Colonic mucosa (tissue), 4 donors: ENCODE measurements at places on chromosomes 12 and 14. TPM values are rescaled to one million over a fixed set of nuclear protein-coding genes. Genes with fewer than 3 reads are reported as not detected.

Gene C12orf50
- total RNA-seq: 0.05 TPM

DNA sequence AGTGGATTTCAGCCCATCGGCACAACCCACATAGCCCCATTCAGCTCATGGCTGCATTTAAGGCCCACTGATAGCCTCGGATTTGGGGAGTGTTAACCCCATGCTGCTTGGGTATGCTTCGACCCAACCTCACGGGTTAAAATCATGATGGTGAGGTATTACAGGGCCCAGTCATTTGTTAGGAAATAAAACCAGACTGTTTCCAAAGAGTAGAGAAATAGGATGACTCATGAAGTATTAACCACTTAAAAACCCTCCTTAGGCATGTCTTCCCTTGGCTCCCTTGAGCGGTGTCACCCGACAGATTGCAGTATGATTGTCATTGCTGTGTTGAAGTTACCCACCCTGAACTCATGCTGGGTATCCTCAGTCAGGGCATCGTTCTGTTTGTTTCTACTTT, 289.1 kb downstream of the CACNA1C start:
- no peaks in the 10 kb centered on the region for H3K36me3 ChIP-seq
- no peaks in the 10 kb centered on the region for H3K27me3 ChIP-seq
- no peak overlapping the region for H3K4me3 ChIP-seq
- H3K4me1 ChIP-seq: no peaks in the 10 kb centered on the region
- no peak for DNase-seq
- no peak overlapping the region for H3K27ac ChIP-seq

Gene ACADS
- total RNA-seq: 202 TPM

Gene ADAMTS20
- total RNA-seq: not detected

- DNase-seq: no peak
- no peaks in the 10 kb centered on the region for H3K36me3 ChIP-seq
- no peaks in the 10 kb centered on the region for H3K4me1 ChIP-seq
- H3K27me3 ChIP-seq: no peaks in the 10 kb centered on the region
These were observed 84.0 kb downstream of the PELI2 start for GRCh38 chr14:56202256-56202655.

DNA sequence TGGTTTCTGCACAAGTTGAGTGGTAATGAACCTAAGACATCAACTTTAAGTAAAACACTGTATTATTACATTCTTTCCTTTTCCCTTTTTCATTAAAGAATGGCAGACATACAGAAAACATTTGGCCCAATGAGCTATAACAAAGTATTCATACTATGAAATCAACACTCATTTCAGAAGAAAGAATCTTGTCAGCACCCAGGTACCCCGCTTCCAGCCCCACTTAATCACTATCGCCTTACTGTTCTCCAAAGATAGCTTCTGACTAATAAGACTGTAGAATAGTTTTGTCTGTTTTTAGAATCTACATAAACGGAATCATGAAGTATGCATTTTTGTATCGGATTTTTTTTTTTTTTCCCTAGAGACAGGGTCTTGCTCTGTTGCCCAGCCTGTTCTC, 9.5 kb downstream of the CNTN1 start:
- H3K27me3 ChIP-seq: no peaks in the 10 kb centered on the region
- H3K27ac ChIP-seq: no peak overlapping the region
- no peak for DNase-seq
- H3K4me1 ChIP-seq: no peaks in the 10 kb centered on the region

Gene MANSC4
- total RNA-seq: not detected

DNA sequence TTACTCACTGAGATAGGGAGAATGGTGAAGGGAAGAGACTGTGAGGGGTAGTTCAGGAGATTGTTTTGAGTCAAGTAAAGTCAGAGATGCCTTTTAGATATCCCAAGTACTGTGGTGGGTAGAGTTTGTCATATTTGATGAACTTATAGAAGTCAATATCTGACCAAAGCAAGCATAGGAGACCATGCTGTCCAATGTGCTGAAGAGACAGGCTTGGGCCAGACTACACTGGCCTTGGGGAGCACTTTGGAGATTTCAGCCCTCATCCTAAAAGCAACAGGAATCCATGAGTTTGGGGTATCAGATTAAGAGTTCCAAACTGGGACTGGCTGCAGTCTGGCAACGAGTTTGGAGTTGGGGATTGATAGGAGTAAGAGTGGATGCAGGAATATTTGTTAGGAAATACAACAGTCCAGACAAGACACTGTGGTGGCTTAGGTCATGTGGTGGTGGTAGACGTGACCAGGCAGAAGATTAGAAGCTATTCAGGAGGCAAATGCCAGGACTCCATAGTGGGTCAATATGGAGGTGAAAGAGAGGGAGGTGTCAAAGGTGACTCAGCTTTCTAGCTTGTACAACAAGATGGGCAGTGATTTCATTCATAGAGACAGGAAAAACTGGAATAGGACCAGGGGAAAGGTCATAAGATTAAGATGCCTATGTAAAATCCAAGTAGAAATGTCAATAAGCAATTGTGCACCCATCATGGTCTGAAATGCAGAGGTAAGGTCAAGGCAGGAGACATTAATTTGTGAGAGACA, 81.9 kb downstream of the FAR2 start:
- no peaks in the 10 kb centered on the region for H3K4me1 ChIP-seq
- H3K36me3 ChIP-seq: no peaks in the 10 kb centered on the region
- no peaks in the 10 kb centered on the region for H3K27me3 ChIP-seq
- DNase-seq: no peak
- H3K27ac ChIP-seq: no peak overlapping the region

DNA sequence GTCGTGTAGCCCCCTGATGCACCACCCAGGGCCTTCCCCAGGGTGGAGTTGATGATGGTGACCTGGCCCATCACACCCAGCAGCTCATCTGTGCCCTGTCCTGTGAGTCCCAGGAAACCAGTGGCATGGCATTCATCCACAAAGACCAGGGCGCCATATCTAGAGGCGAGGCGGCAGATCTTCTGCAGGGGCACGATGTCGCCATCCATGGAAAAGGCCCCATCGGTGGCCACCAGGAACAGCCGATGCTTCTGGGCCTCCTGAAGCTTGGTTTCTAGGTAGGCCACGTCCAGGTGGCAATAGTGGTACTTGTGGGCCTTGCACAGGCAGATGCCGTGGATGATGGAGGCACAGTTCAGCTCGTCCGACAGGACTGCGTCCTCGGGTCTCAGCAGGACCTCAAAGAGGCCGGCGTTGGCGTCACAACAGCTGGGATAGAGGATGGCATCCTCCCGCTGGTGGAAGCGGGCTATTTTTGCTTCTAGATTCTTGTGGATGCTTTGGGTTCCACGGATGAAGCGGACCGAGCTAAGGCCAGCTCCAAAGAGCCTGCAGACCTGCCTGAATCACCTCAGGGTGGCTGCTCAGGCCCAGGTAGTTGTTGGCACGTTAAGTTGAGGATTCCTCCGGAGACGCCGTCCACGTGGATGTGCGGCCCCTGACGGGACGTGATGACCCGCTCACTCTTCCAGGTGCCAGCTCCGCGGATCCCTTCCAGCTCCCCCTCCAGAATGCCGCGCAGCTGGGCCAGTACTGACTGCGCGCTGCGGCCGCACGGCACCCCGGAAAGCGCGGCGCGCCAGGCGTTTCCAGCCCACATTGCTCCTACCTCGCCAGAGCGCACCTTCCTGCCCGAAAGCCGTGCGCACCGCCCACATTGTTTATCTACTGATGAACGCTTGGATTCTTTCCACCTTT, 47.0 kb downstream of the WDR89 start:
- no peak for DNase-seq
- H3K4me3 ChIP-seq: no peak overlapping the region
- no peaks in the 10 kb centered on the region for H3K27me3 ChIP-seq
- no peaks in the 10 kb centered on the region for H3K4me1 ChIP-seq
- no peak overlapping the region for H3K27ac ChIP-seq

DNA sequence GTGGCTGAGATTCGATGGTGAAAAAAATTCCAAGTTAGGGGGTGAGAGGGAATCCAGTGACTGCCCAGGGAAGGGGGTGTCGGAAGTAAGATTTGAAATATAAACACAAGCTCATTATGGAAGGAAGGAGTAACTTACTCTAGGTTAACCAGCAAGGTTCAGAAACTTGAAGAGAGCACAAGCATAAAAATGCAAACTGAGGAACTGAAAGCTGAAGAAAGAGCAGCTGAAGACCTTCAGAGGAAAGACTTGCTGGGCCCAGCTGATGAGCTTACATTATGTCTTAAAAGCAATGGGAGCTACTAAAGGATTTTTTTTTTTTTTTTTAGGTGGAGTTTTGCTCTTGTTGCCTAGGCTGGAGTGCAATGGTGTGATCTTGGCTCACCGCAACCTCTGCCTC, 189.7 kb upstream of the GRIN2B start:
- H3K27ac ChIP-seq: no peak overlapping the region
- H3K27me3 ChIP-seq: no peaks in the 10 kb centered on the region
- H3K4me1 ChIP-seq: no peaks in the 10 kb centered on the region
- H3K4me3 ChIP-seq: no peak overlapping the region

DNA sequence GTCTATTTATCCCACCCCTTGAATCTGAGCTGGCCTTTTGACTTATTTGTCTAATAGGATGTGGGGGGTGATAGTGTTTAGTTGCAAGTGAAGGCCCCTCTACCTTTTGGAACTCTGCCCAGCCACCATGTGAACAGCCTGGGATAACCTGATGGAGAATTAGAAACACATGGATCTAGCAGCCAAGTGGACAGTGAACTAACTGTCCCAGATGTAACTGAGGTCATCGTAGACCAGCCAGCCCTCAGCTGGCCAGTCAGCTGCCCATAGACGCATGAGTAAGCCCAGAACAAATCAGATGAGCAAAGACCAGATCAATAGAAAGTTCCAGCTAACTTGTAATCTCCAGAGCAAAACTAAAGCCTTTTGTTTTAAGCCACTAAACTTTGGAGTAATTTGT, 19.0 kb downstream of the KLRB1 start:
- no peaks in the 10 kb centered on the region for H3K36me3 ChIP-seq
- H3K4me1 ChIP-seq: no peaks in the 10 kb centered on the region
- H3K27ac ChIP-seq: no peak overlapping the region
- no peaks in the 10 kb centered on the region for H3K27me3 ChIP-seq
- no peak overlapping the region for H3K4me3 ChIP-seq

GRCh38 chr12:31227401-31227981, 98.5 kb downstream of the SINHCAF start:
- H3K4me3 ChIP-seq: no peak overlapping the region
- DNase-seq: no peak
- no peak overlapping the region for H3K27ac ChIP-seq
- H3K4me1 ChIP-seq: no peaks in the 10 kb centered on the region

Gene VWF
- 20.9 TPM for total RNA-seq

Gene RASAL1
- total RNA-seq: 10.2 TPM

Gene NTN4
- 16.8 TPM for total RNA-seq

Gene HOXC6
- 0.15 TPM for total RNA-seq

DNA sequence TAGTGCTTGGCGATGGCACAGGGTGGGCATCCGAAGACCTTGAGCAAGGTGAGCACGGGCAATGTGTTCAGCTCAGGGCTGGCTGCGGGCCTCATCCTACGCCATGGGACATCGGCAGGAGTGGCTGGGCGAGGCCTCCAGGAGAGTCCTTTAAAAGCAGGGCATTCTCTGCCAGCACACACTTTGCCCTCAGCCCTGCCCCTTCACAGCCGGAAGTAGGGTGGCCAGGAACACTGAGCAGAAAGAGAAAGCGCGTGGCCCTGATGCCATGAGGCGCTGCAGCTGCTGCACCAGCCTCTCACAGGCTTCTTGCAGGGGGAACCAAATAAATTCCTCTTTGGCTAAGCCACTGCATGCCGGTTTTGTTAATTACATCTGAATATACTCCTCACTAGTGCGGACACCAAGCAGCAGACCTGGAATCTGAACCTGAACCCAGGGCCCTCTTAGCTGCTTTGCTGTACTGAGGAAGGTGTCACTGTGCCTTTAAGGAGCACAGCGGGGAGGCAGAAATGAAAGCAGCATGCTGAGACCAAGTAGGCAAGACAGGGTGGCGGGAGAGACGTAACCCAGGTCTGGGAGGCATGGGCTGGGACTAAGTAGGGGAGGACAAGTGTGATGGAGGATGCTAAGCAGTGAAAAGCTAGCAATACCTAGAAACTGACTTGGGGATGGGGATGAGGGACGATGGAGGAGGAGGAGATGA, 155.2 kb downstream of the TTC7B start:
- H3K4me3 ChIP-seq: no peak overlapping the region
- H3K4me1 ChIP-seq: peaks cover 4% of the 10 kb centered on the region
- no peaks in the 10 kb centered on the region for H3K36me3 ChIP-seq
- no peaks in the 10 kb centered on the region for H3K27me3 ChIP-seq

DNA sequence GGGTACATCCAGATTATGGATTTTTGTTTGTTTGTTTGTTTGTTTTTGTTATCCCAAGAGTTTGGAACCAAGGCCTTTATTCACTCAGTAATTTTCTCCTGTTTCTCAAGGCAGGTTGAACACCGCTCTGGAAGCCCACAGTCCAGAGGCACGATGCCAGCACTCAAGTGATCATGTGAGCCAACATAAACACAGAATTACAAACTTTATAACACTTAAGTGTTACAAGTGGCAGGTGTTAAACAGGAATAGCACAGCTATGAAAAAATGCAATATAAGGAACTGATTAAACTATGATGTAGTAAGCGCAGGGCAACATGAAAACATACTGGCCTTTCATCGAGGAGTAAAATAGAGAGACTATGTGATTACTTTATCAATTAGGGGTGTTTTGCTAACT, 1885.8 kb upstream of the SEL1L start:
- no peak overlapping the region for H3K27ac ChIP-seq
- no peaks in the 10 kb centered on the region for H3K27me3 ChIP-seq
- no peak for DNase-seq

- peaks cover 9% of the 10 kb centered on the region for H3K4me1 ChIP-seq
- no peaks in the 10 kb centered on the region for H3K36me3 ChIP-seq
- peak; percentile 53 for DNase-seq
These were observed 745 bp downstream of the CAND1 start for GRCh38 chr12:67269633-67270573.

Gene CLEC2A
- total RNA-seq: not detected

DNA sequence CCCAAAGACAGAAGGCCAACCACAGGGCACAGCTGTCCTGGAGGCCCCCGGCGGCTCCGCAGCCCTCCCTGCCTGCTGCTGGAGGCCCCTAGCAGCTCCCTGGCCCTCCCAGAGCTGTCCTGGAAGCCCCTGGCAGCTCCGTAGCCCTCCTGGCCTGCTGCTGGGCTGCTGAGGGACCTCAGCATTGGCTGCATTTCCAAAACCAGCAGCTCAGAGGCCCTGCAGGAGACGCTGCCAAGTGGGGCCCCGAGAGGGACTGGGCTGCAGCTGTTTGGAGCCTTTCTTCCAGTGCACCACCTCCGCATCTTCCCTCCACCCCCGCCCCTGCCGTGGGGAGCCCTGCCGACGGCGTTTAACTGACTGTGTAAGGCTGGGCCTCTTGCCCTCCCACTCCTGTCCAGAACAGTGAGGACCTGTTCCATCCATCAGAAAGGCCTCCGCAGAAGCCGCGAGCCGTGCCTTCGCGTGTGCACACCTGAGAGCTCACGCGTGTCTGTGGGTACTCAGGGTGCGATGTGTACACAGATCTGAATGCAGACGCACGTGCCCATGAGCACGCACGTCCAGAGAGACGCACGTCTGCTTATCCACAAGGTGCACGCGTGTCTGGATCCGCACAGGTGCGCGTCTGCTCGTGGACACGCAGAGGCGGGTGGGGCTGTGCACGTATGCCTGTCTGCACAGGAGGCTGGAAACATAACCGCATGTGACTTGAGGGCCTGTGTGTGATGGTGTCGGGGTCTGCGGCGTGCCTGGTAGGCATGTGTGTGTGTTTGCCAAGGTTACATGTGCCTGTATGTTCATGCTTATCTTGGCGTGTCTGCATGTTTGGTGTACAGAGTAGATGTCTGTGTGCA, 57.0 kb upstream of the FBRSL1 start:
- no peaks in the 10 kb centered on the region for H3K27me3 ChIP-seq
- H3K4me1 ChIP-seq: peaks cover 8% of the 10 kb centered on the region
- H3K36me3 ChIP-seq: no peaks in the 10 kb centered on the region
- DNase-seq: no peak
- H3K4me3 ChIP-seq: no peak overlapping the region

Gene BHLHE41
- total RNA-seq: 31.8 TPM

Gene SIX4
- total RNA-seq: 0.27 TPM
